Ovary (tissue), 10 donors: ENCODE measurements at places on chromosomes 7 and 10.

DNA sequence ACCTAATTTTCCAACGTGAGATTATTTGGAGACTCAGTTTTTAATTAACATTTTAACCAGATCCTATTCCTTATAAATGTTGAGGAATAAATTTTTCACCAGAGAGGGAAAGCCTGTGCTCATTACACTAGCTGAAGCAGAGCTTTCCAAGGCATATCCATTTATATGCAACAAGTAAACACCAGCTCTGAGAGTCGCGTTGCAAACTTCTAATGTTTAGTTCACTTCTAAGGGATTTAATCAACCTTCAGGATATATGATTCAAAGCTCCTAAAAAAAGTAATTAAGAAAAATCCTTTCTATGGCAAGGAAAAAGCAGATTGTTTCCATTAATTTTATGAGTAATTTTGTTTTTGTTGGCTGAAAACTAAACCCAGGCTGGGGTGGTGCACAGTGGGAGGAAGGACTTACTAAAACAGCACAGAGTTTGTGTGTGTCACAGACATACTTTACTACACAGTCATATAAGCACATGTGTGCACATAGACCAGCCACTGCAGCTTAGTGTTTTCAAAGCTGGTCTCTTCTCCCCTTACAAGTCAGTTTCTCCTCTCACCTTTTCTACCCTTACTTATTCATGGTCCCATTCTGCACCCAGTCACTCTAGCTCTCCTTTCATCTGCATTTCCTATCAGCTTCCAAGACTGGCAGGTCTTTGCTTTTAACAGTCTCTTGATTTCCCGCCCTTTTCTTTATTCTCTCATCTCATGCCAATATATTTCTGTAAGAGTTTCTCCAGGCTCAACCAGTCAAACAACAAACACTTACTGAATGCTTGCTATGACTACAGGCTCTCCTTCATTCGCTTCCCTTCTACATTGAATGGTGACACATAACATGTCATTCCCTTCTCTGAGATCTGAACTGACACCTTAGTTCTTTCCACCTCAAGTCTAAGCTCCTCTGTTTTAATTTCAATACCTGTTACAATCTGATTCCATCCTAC is 81.1 kb upstream of the FZD1 start:
- no peak for DNase-seq

GRCh38 chr7:91847876-91848588 is 32.5 kb downstream of the MTERF1 start:
- no peak for DNase-seq

GRCh38 chr7:86158111-86158510 is 485.6 kb upstream of the GRM3 start:
- DNase-seq: no peak

GRCh38 chr10:48522011-48522765 is 82.7 kb downstream of the ARHGAP22 start:
- DNase-seq: no peak

DNA sequence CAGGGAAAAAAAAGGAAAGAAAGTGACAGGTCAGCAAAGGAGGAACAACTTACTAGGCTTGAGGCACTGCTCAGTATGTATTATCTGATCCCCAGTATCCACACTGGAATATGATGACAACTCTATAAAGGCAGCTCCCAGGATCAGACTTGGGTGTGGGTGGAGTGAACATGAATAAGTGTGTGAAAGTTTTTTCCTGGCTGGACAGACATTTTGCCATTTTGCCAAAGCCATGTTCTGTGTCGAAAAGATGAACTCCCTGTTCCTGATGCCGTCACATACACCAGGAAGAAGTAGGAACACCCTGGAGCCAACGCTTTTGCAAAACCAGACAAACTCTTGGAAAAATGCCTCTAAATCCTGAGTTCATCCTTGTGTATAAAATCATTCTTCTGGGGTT is 143.2 kb upstream of the MEOX2 start:
- DNase-seq: peak; percentile 28

GRCh38 chr7:154451480-154452457 is 399.6 kb downstream of the DPP6 start:
- DNase-seq: no peak

DNA sequence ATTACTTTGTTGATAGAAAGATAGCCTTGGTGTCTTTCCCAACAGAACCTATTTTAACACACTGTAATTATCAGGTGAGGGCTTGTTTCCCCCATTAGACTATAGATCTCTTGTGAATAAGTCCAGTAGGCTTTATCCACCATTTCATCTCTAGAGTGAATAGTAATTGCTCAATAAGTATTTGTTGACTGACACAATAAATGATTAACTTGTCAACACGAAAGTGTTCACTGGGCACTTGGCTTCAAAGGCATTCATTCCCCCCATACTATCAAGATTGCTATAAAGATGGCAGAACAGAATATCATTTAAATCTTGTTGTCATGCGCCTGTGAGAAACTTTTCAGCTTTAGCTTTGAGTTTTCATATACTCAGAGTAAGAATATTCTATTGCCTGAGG is 424.5 kb upstream of the LRRTM3 start:
- DNase-seq: no peak
